Activated CD8-positive, alpha-beta memory T cell treated with anti-CD3 and anti-CD28 coated beads, Interleukin-2, amount 50 U/mL, for 4 hours (primary cell): ENCODE measurements at places on chromosomes 3 and 15.

DNA sequence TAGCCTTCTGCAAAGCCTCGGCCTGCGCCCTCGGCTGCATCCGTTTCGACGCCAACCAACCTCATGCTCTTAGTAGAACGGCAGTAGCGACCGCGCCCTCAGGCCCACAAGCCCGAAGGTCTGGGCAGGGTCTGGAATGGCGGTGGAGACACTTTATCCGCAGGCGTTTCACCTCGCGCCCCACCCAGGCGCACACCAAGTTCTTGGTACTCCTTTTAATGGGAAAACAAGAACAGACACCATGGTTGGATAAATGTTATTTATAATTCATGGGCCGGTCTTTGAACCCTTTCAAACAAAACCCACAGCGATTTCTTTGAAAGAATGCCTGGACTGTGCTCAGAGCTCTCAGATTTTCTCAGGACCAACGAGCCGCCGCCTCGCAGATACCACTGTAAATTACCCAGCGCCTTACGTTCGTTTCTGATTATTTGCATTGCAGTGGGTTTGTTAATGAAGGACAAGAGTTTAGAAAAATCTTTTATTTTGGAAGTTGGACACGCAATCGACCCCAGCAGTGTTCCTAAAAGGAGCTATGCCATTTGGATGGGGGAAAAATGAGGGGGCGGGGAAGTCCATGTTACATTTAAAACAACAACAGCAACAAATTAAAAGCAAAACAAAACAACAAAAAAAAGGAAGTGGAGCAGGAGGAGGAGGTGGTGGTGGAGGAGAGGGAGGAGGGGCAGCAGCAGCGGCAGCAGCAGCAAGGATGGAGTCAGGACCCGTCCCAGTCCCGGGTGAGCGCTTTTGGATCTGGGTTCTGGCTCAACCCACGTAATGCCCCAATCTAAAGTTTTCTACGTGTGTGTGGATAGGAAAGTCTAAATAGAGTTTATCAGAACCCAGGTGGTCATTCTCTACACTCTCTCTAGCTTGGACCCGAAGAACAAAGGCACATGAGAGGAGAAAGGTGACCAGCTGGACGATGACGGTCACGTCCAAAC is 993 bp upstream of the ISL2 start:
- no peak for DNase-seq

- no peak for DNase-seq
These were observed 1012.3 kb downstream of the ZPLD1 start for GRCh38 chr3:103446953-103447629.

GRCh38 chr15:40274350-40275274 is 8.3 kb downstream of the ANKRD63 start:
- peak; percentile 87 for DNase-seq

GRCh38 chr15:77565378-77565915 is 67.3 kb downstream of the LINGO1 start:
- no peak for DNase-seq

DNA sequence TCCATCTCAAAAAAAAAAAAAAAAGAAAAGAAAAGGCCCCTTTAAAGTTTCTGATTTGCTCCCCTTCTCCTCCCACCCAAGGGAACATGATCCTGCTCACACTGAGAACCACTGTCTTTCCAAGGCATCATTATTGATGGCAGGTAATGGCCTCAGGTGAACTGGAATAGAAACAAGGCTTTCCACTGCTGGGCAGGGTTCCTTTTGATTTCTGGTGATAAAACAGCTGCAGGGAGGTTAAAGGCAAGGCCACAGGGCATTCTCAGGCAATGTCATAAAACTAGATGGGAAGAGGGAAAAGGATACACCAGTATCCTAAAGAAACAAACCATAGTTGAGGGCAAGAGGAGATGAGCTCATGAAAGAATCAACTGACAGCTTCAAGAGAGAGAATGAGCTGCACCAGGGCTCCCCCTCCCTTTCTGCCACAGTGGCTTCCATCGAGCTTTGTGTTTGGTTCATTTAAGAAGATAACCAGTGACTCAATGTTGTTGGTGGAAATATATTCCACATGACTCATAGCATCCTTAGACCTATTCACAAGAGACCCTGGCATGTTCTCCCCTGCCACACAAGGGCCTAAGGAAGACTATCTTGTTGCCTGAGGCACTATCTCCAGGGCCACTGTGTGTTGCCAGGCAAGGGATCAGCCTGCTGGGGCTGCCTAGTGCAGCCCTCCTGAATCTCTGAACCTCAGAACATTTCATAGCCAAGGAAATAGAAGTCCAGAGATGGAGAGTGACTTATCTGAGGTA is 86.4 kb downstream of the WDR76 start:
- no peak for DNase-seq
